Stimulated activated naive CD8-positive, alpha-beta T cell treated with anti-CD3 and anti-CD28 coated beads, Interleukin-15, amount 100 ng/mL, for 72 hours (primary cell): ENCODE measurements at places on chromosomes 7 and 10.

- DNase-seq, result peak; percentile 74
Observed at GRCh38 chr10:69515699-69516259, 57.4 kb downstream of the NEUROG3 start.

DNA sequence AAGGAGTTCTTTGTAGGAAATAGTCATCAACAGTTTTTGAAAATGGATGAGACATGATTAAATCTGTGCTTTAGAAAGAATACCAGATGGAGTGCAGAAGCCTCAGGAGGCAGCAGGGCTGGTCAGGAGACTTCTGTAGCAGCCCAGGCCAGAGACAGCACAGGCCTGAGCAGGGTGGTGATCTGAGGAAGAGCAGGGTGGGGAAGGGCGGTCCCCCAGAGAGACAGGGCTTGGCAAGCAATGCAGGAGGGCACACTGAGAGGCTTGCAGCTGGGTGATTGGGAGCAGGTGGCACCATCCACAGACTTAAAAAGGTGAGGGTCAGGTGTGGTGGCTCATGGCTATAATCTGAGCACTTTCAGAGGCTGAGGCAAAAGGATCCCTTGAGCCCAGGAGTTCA lies 4.3 kb upstream of the SMKR1 start:
- no peak for DNase-seq

GRCh38 chr10:106618646-106619045 lies 545.9 kb downstream of the SORCS1 start:
- no peak for DNase-seq

DNA sequence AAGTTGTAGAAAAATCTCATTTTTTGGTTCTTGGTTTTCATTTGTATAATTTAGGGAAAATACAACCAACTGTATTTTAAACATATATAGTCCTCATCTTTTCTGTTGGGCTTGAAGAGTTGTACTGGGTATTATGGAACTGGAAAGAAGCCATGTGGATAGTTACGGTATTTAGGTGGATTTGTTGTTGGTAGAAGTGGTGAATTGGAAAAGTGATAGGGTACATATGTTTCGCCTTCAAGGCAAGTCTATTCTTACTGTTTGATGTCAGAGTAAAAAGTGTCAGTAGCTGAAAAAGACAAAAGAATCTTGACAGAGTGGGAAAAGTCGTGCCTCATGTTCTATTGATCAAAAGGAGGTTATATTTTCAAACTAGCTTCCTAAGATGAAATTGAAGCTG lies 64.6 kb downstream of the GBF1 start:
- DNase-seq, result no peak

- no peak for DNase-seq
Observed at GRCh38 chr7:108156897-108157605, 26.9 kb upstream of the LAMB4 start.

- no peak for DNase-seq
Observed at GRCh38 chr7:50302486-50303334, 1.8 kb upstream of the IKZF1 start.
